Amygdala (tissue), 56 donors: ENCODE measurements at places on chromosomes 16 and 17.
A peak's percentile ranks its signal among the peaks of the same experiment; 100 is the strongest.

GRCh38 chr16:81848306-81848853, 69.3 kb downstream of the PLCG2 start:
- no peak for DNase-seq

DNA sequence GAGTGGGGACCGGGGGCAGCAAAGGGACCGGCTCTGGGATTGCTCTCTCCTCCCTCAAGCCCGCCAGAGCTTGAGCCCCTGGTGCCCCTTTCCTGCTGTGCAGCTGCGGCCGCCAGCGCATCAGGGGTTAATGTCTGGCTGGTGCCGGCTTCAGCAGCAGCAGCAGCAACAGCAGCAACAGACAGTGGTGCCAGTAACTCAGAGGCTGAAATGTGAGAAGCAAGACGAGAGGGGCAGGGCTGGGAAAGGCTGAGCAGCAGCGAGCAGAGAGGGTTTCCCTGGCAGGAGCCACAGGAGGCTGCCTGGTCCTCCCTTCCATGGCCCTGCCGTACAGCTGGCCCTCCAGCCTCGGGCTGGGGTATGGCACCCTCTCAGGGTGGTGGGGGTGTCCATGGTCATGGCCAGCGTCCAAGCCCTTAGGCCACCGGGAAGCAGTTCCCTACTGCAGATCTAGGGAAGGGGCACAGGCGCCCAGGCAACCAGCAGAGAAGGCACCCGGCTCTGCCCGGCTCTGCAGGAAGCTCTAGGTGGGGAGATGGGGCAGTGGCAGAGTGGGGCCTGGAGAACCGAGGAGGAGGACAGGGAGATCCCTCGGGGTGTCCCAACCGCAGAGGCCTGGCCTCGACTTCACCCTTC, 21.1 kb upstream of the TFAP4 start:
- DNase-seq: peak; percentile 19

DNA sequence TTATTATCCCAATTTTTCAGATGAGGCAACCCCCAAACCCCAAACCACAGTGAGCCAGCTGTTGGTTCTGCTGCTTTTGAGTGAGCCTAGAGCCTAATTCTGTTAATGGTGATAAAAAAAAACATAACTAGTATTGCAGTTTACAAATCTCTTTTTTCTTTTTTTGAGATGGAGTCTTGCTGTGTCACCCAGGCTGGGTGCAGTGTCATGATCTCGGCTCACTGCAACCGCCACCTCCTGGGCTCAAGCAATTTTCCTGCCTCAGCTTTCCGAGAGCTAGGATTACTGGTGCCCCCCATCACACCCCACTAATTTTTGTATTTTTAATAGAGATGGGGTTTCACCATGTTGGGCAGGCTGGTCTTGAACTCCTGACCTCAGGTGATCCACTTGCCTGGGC, 3.1 kb downstream of the WNT9B start:
- no peak for DNase-seq

DNA sequence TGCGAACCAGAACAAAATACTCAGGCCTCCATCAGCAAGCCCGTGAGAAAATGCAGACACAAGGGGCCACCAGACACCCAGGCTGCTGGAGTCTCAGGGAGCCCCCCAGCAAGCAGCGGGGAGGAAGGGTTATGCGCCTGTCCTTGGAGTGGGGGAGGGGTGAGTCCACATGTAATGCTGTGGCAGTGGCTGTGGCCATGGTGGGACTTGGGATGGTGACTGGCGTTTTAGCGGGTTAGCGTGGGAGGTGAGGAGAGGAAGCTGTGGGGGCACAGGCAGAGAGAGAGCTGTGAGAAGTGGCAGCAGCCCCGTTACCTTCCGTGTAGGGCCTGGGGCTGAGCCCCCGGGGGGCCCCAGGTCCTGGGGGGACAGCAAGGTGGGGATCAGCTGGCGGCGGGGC, 58.3 kb downstream of the SRCIN1 start:
- no peak for DNase-seq

DNA sequence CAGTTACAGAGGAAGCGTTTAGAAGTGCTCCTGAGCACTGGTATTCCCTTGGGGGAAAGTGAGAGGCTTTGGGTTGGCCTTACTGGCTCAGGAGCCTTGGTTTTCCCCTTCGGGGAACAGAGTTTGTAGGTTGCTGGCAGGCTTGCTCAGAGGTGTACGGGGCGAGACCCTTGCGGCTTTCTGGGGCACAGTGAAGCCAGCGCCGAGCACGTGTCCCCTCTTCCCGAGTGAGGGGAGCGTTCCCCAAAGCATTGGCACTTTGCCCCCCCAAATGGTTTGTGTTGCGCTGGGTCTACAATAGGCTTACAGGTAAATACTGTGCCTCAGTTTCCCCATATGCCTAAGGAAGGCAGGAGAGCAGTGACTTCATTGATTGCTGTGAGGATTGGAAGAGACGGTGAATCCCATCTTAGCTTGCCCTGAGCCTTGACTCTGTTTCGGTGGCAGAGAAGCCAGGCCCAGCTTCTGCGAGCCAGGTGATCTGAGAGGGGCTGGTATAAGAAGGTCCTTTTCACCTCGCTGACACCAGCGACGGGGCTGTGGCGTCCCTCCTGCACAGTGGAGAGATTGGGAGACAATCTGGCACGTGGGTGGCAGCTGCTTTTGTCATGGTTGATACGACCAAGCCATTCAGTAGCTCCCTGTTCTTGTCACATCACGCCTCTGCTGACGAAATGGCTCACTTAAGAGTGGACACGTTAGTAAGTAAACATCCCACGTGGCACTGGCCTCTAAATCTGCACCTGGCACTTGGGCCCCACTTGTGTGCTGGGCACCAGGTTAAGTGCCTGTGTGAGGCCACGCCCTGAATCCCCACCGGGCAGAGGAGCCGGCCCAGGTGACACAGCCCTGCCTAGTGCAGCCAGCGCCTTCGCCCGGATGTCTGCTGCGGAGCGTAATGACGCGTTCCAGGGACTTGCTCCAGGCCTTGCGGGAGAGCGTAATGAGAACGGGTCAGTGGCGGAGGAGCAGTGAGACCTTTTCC, 55.0 kb downstream of the MEAK7 start:
- no peak for DNase-seq

- DNase-seq: no peak
Observed at GRCh38 chr17:30824002-30824355, 513 bp downstream of the CRLF3 start.

DNA sequence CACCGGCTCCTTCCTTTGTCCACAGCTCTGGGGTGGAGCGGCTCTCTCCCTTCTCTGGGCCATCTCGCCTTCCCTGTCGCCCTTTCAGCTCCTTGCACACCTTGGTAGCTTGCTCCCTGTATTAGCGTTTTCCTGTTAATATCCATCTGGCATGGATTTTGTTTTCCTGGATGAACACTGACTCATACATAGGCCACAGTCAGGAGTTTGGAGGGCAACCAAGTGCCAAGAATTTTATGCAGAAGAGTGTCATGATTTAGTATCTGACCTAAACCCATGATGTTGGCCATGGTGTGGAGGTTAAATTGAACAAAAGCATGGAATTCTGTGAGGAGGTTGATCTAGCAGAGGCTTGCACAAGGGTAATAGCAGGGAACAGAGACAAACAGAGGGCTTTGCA, 180.9 kb downstream of the AIPL1 start:
- no peak for DNase-seq

- no peak for DNase-seq
Observed at GRCh38 chr16:87993901-87994300, 42.7 kb downstream of the BANP start.

- DNase-seq: no peak
Observed at GRCh38 chr17:4008082-4008435, 43.8 kb upstream of the ATP2A3 start.

DNA sequence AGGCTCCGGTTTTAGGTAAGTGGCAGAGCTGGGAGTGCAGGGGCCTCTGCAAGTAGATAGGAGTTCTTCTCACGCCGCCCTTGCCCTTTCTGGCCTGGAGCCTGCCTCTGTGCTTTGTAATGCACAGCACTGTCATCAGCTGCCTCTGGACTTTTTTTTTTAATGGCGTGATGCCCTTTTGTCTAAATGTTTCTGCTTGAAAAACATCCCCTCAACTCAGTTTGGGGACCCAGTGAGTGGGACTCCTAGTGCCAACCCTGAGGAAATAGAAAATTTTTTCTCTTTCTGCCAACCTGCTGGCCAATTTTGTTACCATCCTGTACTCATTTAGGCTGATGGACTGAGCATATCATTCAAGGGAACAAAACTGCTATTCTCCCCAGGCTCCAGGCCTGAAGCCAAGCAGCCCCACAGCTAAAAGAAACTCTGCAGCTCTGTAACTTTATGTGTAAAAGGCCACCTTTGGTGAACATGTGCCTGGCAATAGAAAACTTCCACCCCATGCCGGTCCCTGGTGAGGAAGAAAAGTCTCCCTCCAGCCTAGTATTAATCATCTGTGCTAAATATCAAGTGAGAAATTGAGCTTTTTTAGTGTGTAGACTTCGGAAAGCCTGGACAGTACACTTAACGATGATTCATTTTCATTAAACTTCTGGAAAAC, 22.5 kb downstream of the SLC6A2 start:
- DNase-seq: peak; percentile 66

GRCh38 chr17:81630274-81630673, 6.6 kb downstream of the NPLOC4 start:
- no peak for DNase-seq

GRCh38 chr17:47629826-47630225, 19.9 kb upstream of the KPNB1 start:
- no peak for DNase-seq

DNA sequence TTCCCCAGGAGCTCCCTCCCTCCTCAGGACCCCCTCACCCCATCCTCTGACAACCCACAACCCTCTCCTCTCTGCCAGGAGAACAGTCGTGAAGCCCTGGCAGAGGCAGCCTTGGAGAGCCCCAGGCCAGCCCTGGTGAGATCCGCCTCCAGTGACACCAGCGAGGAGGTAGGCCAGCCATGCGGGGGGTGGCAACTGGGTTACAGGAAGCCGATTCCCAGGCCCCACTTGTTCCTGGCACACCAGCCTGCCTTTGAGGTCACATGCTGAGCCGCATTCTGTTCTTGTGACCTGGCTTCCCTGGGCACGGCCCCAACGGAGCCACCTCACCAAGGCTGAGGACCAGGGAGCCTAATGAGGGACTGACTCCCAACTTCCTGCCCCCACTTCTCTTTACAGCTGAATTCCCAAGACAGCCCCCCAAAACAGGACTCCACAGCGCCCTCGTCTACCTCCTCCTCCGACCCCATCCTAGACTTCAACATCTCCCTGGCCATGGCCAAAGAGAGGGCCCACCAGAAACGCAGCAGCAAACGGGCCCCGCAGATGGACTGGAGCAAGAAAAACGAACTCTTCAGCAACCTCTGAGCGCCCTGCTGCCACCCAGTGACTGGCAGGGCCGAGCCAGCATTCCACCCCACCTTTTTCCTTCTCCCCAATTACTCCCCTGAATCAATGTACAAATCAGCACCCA, 7.9 kb downstream of the NAT9 start:
- peak; percentile 69 for DNase-seq

GRCh38 chr16:48558371-48558841, 51.6 kb downstream of the N4BP1 start:
- no peak for DNase-seq

GRCh38 chr17:38742411-38743308, 5.5 kb downstream of the PCGF2 start:
- no peak for DNase-seq

GRCh38 chr16:86384263-86384649, 126.1 kb upstream of the FOXF1 start:
- no peak for DNase-seq

- DNase-seq: no peak
Observed at GRCh38 chr17:60110586-60110985, 31.9 kb upstream of the HEATR6 start.

DNA sequence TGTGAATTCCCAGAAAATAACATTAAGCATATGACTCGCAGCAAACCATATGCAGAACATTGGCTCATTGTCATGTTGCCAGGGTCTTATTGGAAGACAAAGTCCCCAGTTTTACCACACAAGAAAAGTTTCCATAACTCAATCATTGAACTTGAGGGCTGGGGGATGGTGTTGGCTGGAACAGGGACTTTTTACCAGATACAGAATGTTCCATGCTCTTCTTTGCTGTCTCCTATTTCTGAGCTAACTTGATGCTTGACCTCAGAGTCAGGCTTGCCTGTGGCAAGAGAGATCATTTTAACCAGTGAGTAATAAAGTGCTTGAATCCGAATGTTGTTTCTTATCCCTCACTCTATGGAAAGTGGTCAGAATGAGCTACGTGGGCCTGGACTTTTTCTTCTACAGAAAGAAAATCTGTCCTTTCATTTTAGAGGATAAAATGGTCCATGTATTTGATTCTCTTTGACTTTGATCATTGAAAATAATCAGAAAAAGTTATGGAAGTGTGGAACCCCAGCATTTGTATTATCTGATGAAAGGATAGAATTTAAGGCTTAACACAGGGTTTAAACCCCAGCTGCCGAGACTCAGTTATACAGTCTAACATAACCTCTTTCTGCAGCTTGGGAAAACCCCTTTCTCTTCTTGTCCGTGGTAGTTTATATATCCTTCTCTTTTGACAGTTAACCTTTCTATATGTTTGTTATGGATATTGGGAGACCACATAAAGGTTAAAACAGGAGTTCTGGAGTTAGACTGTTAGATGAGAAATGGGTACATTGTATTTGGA, 67.0 kb downstream of the TUBD1 start:
- no peak for DNase-seq

GRCh38 chr16:81810894-81811538, 31.9 kb downstream of the PLCG2 start:
- DNase-seq: no peak

- DNase-seq: peak; percentile 22
Observed at GRCh38 chr17:39209317-39210092, 9.4 kb downstream of the RPL19 start.

GRCh38 chr16:89798832-89799370, 17.5 kb downstream of the FANCA start:
- DNase-seq: no peak

GRCh38 chr17:50686494-50687199, 21.1 kb downstream of the ANKRD40 start:
- no peak for DNase-seq

DNA sequence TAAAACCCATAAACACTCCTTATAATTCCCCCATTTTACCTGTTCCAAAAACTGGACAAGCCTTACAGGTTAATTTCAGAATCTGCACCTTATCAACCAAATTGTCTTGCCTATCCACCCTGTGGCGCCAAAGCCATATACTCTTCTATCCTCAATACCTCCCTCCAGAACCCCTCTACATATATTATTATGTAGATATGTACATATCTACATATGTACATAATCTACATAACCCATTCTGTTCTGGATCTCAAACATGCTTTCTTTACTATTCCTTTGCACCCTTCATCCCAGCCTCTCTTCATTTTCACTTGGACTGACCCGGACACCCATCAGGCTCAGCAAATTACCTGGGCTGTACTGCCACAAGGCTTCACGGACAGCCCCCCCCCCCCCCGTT, 12.0 kb upstream of the ENDOV start:
- DNase-seq: no peak

DNA sequence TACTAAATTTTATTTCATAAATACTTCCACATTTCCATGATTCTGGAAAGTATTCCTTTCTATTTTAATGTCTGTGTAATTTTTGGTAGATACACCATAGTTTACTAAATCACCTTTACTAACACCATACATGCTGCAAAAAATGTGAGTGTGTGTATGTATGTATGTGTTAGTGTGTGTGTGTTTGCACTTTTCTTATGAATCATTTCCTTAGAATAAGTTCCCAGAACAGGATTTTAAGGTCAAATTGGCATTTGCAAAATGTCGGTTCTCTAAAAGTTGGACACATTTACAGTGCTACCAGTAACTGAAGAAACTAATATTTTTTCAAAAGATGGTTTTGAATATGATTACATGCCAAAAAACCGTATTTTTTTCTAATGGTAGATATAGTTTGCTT, 137.1 kb downstream of the CYB561 start:
- no peak for DNase-seq
